ENCODE measurements at places on chromosomes 12 and 14.

DNA sequence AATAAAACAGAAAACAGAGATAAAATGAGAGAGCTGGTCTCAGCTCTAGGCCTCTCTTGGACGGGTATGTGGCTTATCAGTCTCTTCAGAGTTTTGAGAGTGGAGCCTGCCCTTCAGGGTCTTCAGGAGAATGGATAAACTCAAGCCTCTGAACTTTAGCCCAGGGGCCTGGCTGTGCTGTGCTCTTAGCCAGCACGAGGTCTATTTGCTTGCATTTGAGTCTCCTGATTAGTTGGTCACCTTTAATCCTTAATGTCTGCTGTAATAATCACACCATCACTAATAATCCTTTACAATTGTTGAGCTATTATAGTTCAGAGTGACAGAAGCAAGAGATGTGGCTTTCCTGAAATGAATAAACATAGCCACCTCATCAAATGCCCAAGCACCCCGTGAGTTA, 24.3 kb downstream of the KRT80 start:
- no peak for DNase-seq

DNA sequence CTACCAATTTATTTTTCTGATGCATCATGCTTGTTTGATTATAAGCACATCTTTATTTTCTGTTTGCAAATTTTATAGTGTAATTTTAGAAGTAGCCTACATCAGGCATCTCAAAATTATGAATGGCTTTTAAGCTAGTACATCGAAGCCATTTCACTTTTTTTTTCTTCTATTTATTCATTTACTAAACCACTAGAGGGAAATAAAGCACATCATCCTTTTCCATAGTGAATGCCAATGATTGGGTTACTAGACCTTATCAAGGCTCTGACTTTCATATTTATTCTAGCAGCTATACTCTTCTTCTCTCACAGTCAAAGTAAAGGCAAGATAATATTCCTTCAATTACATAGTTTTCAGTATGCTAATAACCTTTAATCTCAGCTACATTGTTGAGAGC, 736.4 kb upstream of the LRFN5 start:
- DNase-seq = peak; percentile 5

DNA sequence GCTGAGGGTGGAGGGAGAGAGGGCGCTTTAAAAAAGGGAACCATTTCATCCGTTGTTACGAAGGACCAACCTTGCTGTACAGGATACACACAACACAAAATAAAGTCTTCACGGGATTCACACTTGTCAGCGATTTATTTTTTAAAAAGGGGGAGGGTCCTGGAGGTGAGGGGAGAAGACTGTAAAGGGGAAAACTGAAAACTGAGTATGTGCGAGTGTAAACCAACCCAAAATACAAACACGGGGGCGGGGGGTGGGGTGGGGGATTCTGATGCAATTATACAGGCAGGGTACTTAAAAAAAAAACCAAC, 499 bp upstream of the PRKAG1 start:
- no peak for DNase-seq

DNA sequence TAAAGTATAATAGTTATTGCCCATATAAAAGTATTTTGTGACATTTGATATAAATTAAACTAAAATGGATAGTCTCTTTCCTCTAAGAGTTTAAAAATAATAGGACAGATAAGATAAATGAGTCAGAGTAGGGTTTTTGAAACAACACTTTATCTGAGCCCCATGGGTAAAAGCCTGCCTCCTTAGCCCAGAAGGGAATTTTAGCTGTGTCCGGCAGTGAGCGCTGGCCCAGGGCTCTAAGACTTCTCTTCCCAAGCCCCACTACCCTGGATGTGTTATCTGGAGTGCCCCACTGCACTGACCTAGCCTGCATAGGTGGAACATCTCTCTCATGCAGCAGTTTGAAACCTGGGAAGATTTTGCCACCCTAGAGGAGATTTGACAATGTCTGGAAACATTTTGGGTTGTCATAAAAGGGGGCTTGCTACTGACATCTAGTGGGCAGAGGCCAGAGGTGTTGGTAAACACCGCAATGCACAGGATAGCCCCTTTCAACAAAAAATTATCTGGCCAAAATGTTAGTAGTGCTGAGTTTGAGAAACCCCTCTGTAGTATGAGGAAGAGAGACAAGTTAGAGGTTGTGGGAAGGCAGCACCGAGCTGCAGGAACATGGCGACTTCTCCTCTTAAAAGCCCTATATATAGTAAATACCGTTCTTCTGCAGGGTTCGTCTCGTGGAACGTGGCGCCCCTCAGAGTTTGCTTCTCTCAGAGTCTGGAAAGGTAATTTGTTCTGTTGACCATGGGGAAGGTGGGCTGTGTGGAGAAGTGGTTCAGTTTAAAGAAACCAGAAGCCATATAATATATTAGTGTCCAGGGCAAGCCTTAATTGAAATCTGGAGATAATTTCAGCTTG, 29.3 kb upstream of the ATF1 start:
- peak; percentile 38 for DNase-seq

- DNase-seq = no peak
Measured at GRCh38 chr12:73815072-73815645, 722.5 kb upstream of the ATXN7L3B start.

DNA sequence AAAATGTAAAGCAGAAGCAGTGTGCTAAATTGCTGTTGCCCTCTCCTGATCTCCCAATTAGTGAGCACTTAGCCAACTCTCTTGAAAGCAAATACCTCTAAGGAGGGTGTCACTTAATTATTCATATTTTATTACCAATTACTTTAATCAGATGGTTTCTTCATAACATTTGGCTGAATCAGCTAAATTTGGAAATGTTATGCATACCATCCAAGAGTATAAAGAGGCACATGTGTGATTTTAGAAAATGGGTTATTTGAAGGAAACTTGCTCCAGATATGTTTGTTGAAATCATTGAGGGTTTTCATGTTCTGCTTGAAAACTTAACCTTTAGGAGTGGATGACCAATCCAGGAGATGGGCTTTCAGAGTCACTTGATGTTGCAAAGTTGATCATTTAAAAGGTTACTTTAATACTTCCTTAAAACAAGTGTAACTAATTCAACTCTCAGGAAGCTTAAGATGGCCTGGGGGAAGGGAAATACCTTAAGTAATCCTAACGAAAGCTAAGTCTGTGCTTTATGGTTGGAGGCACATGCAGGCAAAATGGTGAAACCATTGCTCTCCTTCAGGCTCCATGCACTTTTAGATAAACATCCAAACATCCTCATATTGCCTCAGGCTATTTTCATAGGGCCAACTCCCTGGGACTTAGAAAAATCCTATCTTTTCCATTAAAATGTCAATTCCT, 434.5 kb downstream of the MDGA2 start:
- DNase-seq = no peak

GRCh38 chr12:114476159-114476558, 70.2 kb upstream of the TBX5 start:
- DNase-seq = peak; percentile 54

DNA sequence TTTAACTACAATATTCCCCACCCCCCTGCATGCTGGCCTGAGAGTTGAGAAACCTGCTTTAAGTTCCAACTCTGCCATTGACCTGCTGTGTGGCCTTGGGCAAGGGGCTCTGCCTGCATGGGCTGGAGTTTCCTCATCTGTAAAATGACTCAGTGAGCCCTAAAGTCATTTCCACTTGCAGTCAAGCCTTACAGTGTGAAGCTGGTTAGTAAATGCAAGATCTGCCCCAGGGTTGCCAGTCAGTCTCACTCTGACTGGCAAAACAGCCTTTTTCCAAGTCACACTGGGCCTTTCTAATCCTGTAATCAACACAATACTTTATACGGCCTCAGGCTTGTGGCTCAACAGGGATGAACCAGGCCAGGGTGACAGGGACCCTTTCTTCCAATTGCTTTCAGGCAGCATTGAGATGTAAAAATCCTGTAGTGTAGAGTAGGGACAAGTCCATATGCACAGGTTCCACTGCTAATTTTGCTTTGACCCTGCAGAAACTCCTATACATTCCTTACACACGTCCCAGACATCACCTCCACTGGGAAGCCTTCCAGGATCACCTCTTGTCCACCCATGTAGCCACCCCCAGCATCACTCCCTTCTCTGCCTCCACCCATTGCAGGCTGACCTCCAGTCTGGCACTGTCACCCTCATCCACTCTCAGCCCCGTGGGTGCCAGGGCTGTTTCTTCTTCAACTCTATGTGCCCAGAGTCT, 42.6 kb upstream of the PRIMA1 start:
- no peak for DNase-seq

GRCh38 chr12:49942512-49942893, 8.0 kb upstream of the AQP2 start:
- no peak for DNase-seq

GRCh38 chr12:117069926-117070900, 29.0 kb downstream of the TESC start:
- no peak for DNase-seq

GRCh38 chr12:108253540-108253939, 85.6 kb downstream of the CMKLR1 start:
- DNase-seq = peak; percentile 9

GRCh38 chr12:23006413-23006812, 381.4 kb downstream of the ETNK1 start:
- DNase-seq = no peak

- no peak for DNase-seq
Measured at GRCh38 chr12:72901685-72902084, 629.5 kb downstream of the TRHDE start.

- DNase-seq = no peak
Measured at GRCh38 chr14:67263499-67264149, 22.4 kb downstream of the PALS1 start.
